ENCODE measurements at places on chromosomes 3 and 15. TPM values are rescaled to one million over a fixed set of nuclear protein-coding genes. Genes with fewer than 3 reads are reported as not detected.
A peak's percentile ranks its signal among the peaks of the same experiment; 100 is the strongest.

DNA sequence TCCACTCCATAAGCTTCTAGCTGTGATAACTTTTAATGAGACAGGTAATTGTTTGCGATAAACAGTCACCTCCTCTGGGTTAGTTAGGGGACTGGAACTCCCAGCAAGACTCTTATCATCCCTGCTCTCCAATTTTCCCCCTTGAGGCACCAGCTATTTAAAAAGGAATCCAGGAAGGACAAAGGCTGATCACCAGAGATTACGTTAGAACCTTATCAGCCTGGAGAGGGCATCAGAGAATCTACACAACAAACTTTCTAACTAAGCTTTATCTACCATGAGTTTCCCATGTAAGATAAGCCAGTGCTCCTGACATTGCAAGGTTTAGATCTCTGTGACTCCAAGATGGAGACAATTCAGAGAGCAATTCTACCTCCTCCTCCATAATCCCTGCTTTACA, 31.3 kb downstream of the GPR176 start:
- no peak for DNase-seq

DNA sequence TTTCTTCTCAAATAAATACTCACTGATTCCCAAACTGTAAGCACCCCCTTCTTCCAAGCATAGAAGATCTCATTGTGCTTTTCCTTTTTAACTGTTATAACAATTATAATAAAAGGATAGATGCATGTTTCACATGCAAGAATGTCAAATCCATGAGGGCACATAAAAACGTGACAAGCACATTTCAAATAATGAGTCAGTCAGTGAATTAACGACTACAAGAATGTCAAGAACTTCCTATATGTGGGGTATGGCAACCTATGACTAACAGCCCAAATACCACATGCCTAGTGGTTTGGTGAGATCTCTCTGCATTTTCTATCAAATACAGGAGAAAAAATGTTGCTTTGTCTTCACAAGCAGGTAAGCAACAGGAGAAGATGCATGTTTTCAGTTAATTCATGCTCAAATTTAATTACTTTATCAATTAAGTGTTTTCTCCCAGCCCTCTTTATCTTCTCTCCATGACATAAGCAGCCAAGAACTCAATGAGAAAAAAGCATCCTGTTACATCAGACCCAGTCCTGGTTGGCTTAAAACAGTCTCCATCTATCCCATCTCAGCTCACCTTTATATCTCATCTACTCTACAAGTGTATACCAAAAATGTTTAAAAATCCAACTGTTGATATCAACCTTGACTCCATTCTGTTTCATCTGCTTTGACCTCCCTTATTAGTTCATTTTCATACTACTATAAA, 181.5 kb upstream of the LMCD1 start:
- no peak for DNase-seq

DNA sequence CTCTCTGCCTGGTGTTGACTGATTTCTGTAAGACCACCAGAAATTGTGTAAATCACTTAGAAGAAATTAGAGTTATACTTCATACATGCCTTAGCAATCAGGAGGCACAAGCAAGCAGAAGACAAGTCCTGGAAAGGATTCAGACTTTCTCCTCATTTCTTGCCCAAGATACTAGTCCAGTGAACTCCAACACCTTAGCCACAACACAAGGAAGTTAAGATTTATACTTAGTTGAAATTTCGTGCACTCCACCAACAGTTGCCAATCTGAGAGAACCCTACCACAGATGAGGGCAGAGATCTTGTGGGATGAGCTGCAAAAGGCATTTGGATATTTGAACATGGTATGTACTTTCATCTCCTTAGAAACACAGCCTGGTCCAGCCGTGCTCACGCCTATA, 2.3 kb downstream of the P3H2 start:
- no peak for DNase-seq

GRCh38 chr3:134392336-134392983, 18.2 kb upstream of the AMOTL2 start:
- no peak for DNase-seq

- no peak for DNase-seq
Observed at GRCh38 chr3:84959470-84960271, 882 bp downstream of the CADM2 start.

DNA sequence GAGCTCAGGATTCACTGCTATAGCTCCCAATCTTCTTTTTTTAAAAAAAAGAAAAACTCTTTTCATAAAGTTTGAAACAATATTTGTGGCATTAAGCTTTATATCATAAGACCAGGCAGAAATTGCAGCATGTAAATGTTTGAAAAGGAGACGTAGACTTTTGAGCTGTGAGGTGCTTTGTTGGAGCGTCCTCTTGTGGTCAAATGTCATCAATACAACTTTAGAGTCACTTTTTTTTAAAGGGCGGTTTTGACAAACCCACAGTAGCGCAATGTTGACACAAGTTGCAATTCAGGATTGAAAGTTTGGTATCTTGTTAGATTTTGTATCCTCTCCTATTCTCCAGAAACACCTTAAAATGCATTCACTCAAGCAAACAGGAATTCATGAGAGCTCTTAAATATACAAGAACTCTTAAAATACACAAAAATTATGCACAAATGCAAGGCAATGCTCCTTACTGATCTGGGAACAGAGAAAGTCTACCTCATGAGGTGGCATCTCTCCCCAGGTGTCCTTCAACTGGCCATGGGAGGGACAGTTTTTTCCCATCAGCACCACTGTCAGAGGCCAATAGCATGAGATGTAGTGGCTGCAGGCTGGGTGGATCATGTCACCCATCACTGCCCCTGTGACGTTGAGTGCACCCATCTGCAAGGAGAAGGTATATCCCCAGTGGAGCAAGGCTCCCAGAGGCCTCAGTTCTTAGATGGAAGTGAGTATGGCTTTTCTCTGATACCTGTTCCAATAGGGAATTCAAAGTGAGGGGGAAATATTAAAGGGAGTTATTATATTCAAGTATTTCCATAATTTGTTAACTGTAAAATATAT, 70.7 kb downstream of the ANXA2 start:
- no peak for DNase-seq

GRCh38 chr3:34683851-34684250, 885.4 kb downstream of the PDCD6IP start:
- DNase-seq: no peak

GRCh38 chr3:135980343-135980742, 14.8 kb downstream of the PPP2R3A start:
- DNase-seq: no peak

DNA sequence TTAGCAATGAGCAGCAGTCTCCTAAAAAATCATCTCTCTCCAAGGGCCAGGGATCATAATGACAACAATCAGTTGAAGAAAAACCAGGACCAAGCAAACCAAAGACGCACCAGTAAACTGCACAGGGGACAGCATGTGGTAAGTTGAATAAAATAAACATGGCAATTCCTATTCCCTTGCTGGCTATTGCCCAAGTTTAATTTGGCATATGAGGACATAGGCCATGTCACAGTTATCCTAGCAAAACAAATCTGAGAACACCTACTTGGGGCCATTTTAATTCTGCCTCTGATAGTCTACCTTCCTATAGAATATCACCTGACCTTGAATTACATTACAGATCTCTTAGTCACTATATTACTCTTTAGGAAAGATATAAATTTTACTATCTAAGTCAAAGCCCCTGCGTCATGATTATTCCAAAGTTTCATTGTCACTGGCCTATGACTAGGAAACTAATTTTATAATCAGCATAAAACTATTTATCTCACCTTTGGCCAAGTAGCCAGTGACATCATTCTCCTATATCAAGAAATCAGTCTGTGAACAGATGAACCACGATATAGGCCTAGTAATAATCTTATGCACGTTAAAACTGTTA, 23.0 kb downstream of the AP3S2 start:
- DNase-seq: no peak

DNA sequence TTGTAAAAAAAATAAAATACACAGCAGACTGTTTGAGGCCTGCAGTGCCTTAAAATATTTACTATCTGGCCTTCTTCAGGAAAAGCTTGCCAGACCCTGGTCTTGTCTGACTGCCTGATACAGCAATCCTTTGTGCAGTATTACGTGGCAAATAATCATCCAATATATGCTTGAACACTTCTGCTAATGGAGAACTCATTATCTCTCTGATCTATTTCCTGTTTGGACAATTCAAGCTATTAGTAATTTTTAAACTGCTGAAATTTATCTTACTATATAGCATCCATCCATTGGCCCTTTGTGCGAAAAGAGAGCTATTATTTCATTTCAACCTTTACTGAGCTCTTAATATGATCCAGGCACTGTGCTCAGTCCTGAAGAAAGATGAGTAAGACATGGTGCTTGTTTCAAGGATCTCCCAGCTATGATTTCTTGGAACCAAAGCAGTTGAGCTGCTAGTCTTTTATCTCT, 15.9 kb downstream of the ATG7 start:
- no peak for DNase-seq

GRCh38 chr3:98731720-98732285, 31.3 kb upstream of the ST3GAL6 start:
- peak; percentile 42 for DNase-seq

- no peak for DNase-seq
Observed at GRCh38 chr3:53525765-53526703, 31.6 kb downstream of the CACNA1D start.

- DNase-seq: no peak
Observed at GRCh38 chr3:171772427-171773056, 37.7 kb downstream of the PLD1 start.

- DNase-seq: no peak
Observed at GRCh38 chr3:103127737-103128136, 692.9 kb downstream of the ZPLD1 start.

- no peak for DNase-seq
Observed at GRCh38 chr3:170054204-170054603, 16.4 kb downstream of the GPR160 start.

DNA sequence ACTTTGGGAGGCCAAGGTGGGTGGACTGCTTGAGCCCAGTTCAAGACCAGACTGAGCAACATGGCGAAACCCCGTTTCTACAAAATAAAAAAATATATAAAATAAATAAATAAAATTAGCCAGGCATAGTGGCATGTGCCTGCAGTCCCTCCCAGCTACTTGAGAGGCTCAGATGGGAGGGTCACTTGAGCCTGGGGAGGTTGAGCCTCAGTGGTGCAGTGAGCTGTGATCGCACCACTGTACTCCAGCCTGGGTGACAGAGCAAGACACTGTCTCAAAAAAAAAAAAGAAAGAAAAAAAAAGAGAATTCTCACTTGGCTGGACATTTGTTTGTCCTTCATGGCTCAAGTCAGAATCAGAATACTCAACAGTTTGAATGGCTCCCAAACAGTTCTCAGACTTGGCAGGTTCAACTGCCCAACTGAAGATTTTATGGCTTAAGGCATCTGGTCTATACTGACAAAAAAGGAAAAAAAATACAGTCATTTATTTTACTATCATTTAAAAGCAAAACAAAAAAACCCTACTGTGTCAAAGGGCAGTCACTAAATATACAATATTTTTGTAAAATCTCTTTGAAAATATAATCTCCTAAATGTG, 106.6 kb downstream of the FBXL22 start:
- DNase-seq: no peak

GRCh38 chr15:27757052-27757451, 342.1 kb downstream of the OCA2 start:
- no peak for DNase-seq

DNA sequence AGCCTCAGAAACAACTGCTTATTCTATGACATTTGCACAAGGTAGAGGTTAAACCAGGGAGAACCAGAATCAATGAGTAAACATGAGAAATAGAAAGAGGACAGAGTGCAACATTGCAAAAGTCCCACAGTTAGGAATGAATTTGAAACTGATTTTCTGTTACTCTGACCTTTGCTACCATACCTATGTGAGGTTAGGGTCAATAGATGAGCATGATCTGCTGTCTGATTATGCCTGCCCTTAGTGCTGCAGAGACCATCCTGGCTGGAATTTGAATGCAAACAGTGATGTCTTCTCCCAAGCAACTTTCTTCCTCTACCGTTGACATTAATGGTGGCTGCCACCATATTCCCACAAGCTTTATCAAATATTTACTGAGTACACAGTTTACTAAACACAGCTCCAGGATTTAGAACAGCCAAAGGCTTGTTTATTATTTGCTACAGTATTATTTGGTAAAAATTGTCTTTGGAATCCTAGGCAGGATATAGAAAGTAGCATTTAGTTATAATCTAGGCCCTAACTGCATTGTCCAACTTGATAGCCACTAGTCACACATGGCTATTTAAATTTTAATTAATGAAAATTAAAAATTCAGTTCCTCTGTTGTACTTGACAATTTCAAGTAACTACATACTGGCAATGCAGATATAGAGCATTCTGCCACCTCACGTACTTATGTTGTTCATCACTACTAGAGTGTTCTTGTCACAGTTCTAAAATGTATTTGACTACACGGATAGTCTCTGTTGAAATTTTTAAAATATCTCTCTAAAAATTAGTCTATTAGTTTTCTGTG, 8.9 kb upstream of the CLDN1 start:
- no peak for DNase-seq

GRCh38 chr3:49751501-49751900, 27.8 kb upstream of the GMPPB start:
- no peak for DNase-seq

GRCh38 chr15:94023531-94023930, 207.8 kb upstream of the MCTP2 start:
- no peak for DNase-seq

- DNase-seq: no peak
Observed at GRCh38 chr15:101554115-101554915, 64.8 kb upstream of the PCSK6 start.

DNA sequence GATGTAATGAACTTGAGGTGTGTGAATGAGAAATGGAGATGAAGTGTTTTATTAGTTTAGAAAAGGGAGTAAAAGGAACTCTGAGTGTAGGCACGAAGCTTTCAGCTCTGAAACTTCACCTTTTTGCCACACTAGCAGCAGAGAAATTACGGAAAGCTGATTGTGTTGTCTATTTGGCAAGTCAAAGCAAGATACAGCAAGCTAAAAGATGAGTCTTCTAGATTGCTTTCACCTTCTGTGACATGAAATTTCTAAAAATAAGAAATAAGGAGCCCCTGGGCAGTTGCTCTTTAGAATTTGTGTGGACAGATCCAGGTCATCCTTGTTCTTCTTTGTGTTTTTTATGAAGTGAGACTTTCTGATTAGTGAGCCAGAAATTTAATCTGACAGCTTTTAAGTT, 143.4 kb downstream of the FNDC3B start:
- DNase-seq: no peak

The FANCD2OS gene
- not detected for total RNA-seq

The SLC22A13 gene
- total RNA-seq: under 0.01 TPM

The AADACL2 gene
- total RNA-seq: not detected

The SLC15A2 gene
- 7.7 TPM for total RNA-seq

The ADAMTS7 gene
- total RNA-seq: 8.6 TPM

The ITGA11 gene
- 2.0 TPM for total RNA-seq

The WDR93 gene
- total RNA-seq: 0.41 TPM
